Muscle of leg (tissue), 16 donors: ENCODE measurements at places on chromosomes 2 and 18. TPM values are rescaled to one million over a fixed set of nuclear protein-coding genes. Genes with fewer than 3 reads are reported as not detected.
A peak's percentile ranks its signal among the peaks of the same experiment; 100 is the strongest.

Gene NFATC1
- 12.6 TPM for polyA plus RNA-seq

DNA sequence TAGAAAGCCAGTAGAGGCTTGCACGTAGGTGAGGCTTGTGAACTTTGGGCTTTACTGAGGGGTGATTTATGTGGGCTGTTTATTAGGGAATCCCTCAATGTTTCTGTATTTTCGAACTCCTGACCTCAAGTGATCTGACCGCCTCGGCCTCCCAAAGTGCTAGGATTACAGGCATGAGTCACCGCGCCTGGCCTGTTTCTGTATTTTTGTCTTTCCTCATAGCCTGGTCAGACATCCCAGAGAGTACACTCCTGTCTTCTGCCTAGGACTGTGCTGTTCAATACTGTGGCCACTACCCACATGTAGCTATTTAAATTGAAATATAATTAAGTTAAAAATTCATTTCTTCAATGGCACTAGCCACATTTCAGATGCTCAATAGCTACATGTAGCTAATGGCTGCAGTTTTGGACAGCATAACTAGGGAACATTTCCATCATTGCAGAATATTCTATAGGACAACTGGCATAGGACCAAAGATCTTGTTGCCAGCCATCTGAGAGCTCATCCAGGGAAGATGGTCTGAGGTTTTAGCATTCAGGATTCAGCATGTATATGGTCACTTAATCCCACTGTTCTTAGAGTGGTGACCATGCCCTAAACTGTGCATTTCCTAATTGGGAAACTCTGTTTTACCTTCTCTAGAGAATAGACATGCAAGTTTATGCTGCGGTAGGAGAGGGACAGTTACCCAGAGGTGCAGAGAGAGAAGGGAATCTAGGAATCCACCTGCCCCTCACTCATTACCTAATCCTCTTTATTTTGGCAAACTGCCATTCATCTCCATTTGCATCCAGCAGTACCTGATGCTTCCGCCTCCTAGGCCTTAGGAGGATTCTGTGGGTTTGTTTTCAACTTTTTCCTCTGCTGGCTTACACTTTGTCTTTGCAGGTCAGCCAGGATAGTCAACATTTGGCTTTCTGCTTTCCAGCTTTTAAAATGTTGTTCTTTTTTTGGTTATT, 64.4 kb downstream of the LCLAT1 start:
- DNase-seq = peak; percentile 22

- peak; percentile 28 for DNase-seq
Observed at GRCh38 chr2:174656676-174657176, 59.1 kb upstream of the WIPF1 start.

GRCh38 chr2:16713011-16713423, 47.4 kb upstream of the CYRIA start:
- DNase-seq = peak; percentile 41

DNA sequence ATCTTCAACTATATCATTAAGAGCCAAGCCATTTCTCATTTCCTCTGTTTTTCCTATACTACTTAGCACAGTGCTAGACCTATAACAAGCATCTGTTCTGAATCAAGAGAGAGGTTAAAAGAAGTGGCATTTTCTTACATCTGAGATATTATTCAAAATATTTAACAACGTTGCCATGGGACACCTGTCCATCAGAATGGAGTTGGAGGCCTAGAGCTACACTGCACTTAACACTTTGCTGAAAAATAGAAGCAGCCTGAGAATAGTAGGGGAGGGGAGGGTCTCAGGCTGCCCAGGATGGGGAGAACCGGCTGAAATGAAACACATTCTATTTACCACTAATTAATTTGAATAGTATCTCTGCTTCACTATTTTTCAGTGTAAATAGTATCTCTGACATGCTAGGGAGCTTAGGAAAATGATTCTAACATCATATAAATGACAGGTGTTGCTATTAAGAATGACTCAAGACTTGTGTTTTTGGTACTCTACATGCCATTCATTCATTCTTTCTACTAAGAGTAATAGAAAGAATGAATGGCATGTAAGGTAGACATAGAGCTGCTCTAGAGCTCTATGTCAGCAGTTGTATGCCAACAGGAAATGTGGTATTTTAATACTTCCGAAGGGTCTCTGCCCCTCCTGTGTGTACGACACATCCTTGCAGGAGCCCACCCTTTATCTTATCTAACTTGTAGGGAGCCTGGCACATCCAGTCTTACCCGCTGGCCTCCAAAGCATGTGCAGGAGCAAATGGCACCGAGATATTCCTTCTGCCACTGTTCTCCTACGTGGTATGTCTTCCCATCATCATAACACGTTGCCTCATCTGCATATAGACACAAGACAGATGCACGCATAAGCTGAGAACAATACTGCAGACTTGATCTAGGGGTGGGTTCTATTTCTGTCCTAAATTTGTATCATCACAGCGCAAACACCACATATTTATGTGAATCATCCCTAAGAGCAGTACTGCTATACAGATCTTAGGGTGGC, 52.6 kb downstream of the ATIC start:
- DNase-seq = peak; percentile 36

Gene ARHGAP25
- polyA plus RNA-seq = 2.6 TPM

- DNase-seq = no peak
Observed at GRCh38 chr2:112174383-112174782, 36.2 kb downstream of the FBLN7 start.

DNA sequence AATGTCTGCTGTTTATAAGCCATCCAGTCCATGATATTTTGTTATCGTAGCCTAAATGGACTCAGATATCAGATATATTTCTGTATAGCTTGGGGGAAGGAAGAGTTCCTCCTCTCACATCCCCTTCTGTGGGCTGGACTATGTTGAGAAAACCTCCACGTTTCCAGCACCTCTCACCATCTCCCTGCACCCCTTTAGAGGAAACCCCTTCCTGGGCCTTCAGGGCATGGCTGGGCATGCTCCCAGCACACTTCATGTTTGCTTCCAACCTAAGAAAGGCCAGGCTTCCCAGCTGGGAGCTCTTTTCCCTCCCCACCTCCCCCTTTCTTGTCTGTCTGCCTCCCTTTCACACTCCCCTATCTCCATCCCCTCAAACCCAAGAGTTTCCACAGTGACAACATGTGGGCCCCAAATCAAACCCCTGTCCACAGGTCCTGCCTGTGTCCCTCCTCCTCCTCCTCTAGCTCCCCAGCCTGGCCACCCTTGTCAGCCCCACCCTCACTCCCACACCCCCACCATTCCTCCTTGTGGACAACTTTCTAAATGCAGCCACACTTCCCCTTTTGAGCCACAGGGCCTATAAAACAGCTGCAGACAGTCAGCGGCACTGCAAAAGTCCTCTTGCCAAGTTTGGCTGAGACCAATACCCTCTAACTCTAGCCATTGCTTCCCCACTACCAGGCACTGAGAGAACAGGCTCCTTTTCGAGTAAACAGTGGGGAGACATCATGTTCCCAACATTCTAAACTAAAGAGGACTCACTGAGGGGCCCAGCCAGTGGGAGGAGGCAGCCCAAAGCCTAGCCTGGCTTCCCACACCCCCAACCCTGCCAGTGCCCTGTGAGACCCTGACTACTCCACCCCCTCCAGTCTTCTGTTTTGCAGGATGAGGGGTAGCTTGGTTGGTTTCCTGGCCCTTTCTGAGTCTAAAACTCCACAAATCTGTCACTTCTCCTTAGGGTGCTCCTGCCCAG, 120.5 kb downstream of the ZFP36L2 start:
- DNase-seq = peak; percentile 87

DNA sequence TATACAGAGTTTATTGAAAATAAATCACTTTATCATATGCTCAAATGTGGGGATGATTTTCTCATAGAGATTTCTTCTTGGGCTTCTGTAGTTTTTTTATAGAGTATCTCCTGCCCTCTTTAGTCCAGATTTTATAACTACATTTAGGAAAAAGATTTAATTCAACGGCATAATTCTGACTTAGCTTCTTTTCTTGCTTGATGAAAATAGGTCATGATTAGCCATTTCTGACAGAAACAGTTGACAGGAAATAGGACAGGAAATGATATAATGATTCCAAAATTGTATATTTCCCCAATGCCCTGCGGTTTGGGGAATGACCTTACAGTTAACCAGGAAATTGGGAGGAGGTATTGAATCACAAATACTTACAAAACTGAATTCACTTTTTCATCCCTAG, 1531.9 kb upstream of the ACVR2A start:
- peak; percentile 77 for DNase-seq

DNA sequence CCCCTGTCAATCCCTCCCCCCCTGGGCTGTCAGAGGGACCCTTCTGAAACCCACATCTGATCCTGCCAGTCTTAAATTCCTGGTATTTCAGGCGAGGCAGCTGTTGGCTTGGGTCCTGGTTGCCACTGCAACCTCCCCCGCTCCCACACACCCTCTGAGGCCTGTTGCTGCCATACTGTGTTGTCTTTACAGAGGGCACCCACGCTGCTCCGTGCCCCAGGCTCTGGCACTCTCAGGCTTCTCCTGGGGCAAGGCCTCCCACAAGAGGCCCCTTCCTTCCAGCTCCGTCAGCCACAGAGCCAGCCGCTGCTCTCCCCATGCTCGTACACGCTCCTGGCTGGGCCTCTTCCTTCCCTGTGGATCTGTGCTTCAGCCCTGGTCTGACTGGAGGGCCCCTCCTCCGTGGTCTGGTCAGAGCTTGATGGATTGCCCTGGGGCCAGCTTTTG, 8.6 kb downstream of the CABLES1 start:
- DNase-seq = peak; percentile 75

Gene TUBB8B
- polyA plus RNA-seq = not detected
